HT-29 (cell line): ENCODE measurements at places on chromosomes 1 and 21. TPM values are rescaled to one million over a fixed set of nuclear protein-coding genes. Genes with fewer than 3 reads are reported as not detected.

Gene KRTAP7-1
- not detected in 2 replicates for total RNA-seq

Gene IL20
- total RNA-seq = not detected in 2 replicates

- peak; percentile 22 for DNase-seq
These were observed 40.2 kb upstream of the PBX1 start for GRCh38 chr1:164518692-164519332.

DNA sequence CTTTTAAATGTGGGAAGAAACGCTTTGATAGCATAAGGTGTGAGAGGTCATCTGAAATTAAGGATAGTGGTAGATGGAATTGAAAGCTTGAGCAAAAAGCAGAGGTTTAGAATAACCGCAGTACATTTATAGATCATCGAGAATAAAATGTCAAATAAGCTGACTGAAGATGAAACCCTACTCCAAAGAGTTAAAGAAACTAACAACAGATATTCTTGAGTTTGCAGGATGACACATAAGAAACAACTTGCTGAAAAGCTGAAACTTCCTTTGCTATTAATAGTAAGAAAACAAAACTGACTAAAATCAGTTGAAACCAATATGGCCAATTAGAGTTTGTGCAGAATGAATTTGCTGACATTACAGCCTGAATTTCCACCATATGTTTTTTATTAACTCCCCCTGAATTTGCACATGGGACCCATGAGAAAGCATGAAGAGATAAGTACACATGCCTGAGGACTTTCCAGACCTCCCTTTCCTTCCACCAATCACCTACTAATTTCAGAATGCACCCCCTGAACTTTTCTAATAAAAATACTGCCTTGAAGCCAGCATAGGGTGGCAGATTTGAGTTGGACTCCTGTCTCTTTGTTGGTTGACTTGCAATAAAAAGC lies 1.7 kb upstream of the C1orf185 start:
- no peak for DNase-seq

GRCh38 chr1:230195199-230195598 lies 128.2 kb downstream of the GALNT2 start:
- no peak for DNase-seq

GRCh38 chr1:203586496-203587081 lies 40.0 kb upstream of the ATP2B4 start:
- DNase-seq = no peak

DNA sequence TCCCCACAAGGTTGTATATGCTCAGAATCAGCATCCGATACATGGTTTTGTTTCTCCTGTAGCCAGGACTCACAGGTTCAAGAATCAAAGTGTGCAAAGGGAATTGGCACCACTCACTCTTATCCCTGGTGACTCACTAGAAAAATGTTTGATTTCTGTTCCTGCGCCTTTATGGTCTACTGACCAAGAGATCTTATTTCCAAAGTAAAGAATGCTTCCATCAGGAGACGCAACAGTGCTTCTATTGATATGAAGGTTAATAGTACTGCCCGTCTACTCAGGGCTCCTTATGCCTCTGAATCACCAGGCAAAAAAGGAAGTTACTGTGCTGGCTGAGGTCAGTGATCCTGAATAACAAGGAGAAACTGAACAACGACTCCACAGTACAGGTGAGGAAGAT lies 1392.0 kb upstream of the PRMT6 start:
- DNase-seq = no peak

GRCh38 chr1:153956997-153957715 lies 1.3 kb downstream of the CRTC2 start:
- no peak for DNase-seq

GRCh38 chr1:198598796-198599321 lies 40.0 kb upstream of the PTPRC start:
- no peak for DNase-seq

Gene PTPN22
- 0.05 TPM in 1 of 2 replicates, not detected in the other for total RNA-seq

GRCh38 chr1:114729782-114730181 lies 13.2 kb upstream of the NRAS start:
- no peak for DNase-seq

- no peak for DNase-seq
These were observed 28.8 kb downstream of the SHISA4 start for GRCh38 chr1:201917362-201918033.

DNA sequence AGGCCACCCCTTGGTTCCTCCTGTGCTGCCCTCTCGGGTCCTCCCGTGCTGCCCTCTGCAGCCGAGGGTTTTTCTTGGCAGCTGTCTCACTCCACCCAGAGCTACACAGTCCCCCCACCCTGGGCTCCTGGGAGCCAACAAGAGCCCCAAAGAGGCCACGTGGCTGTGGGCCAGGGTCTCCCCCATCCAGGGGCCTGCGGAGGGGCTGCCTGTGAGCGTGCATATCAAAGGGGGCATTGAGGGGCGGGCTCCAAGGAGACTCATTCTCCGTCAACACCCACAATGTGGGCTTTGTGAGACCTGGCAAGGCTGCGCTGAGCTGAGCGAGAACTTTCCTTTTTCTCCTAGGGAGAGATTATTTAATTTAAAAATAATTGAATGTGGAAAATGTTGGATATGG lies 108.7 kb upstream of the ARHGEF16 start:
- no peak for DNase-seq

DNA sequence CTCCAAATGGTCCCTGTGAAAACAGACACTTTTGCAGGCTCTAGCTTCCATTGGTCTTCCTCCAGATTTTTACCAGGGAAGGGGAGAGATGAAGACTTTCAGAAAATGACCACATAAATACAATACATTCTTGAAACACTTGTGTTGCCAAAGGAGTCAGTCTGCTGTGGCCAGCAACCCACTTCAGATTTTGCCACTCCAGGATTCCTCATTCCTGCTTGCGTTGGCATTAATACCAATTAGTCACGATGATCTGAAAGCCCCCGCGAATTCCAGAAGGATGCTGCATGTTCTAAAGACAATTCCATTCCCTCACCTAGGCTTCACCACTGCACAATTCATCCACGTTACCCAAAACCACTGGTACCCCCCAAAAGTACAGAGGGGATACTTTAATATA lies 7.9 kb upstream of the BACE2 start:
- DNase-seq = no peak

Gene SH2D5
- 0.55 and 3.6 TPM in 2 replicates for total RNA-seq

- DNase-seq = no peak
These were observed 81.8 kb downstream of the WDR64 start for GRCh38 chr1:241733899-241734298.

Gene ADAMTS5
- total RNA-seq = not detected in 2 replicates

Gene NCF2
- total RNA-seq = 0.34 and 1.6 TPM in 2 replicates

- DNase-seq = no peak
These were observed 27.8 kb upstream of the NFASC start for GRCh38 chr1:204842892-204843291.

DNA sequence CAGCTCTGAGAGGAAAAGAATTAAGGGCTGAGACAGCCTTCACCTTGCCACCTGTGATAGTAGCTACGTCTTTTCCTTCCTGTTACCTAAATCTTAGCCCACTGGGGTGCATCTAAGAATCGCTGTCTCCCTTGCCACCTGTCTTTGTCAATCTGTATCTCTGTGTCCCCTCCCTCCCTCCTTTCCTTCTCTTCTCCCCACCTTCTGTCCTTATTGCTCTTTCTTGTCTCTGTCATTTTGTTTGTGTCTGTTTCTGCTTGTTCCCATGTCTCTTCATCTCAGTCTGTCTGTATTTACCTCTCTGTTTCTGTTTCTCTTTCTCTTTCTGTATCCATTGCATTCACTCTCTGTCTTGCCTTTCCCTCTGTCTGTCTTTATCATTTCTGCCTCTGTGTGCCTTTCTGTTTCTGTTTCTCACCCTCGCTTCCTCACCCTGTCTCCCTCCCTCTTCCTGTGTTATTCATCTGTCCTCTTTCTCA lies 30.2 kb downstream of the SLC22A15 start:
- no peak for DNase-seq

DNA sequence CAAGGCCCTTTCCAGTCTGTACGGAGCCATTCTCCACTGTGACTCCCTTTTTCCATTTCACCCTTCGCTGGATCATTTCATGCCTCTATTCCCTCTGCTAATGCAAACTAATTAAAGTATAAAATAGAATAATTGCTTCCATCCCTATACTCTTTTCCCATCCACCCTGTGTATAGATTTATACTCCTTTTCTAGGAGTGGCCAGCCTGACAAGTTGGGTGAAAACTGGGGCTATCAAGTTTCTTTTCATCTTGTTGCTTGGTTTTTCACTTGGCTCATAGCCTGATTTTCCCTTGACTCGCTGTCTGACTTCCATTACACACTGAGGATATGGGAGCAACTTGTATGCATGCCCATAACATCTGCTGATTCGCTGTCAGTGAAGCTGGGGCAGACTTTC lies 107.0 kb downstream of the PLXNA2 start:
- DNase-seq = no peak

Gene FAM78B
- not detected in 2 replicates for total RNA-seq

Gene C1QA
- not detected in 2 replicates for total RNA-seq

GRCh38 chr1:46689356-46689755 lies 17.7 kb downstream of the TEX38 start:
- DNase-seq = no peak

Gene KCNJ9
- not detected in 2 replicates for total RNA-seq

DNA sequence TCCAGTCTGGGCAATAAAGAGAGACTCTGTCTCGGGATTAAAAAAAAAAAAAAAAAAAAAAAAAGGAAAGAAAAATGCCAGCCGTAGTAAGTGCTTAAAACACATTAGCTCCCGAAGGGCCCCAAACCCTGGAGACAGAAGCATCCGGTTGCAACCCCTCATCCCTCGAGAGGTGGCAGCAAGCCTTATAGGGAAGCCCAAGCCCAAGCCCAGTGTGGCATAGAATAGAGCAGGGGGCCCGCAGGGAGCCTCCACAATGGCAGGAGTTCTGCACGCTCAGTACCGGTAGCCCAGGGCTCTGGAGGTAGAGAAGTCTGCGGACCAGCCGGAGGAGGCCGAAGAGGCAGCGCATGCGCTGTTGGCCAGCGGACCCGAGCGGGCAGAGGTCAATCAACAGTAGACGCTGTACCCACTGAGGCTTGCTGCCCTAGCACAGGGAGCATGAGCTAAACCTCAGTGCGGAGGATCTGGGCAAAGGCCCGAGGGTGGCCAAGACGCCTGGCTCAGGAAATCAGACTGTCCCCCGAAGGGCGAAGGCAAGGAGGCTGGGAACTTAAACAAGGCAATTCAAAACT lies 34.1 kb upstream of the C1orf198 start:
- no peak for DNase-seq

DNA sequence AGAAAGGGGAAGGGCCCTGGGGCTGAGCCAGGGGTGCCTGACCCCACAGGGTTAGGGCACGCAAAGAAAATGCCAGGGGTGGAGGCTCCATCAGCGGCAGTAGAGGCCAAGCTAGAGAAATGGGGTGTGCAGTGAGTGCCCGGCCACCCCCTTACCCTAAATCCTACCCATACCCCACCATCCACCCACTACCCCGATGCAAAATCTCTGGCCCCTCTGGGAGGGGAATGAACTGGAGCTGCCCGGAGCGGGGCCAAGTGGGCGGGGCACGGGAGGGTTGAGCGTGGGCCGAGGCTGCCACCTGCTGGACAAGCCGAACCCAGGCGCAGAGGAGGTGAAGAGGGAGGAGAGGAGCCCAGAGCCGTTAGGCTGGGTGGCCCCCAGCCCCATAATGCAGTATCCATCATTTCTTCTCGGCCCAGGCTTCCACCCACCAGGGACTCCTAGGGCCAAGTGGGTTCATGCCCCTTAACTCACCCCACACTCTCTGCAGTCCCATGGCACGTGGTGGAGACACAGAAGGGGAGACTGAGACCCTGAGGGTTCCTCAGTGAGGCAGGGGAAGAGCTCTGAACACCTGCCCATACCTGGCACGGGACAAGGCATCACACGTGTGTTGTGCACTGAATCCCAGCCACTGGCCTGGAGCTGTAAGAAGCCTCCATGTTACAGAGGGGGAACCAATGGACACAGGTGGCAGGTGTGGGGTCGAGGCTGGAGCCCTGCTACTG lies 1.4 kb upstream of the C1QC start:
- peak; percentile 58 for DNase-seq

DNA sequence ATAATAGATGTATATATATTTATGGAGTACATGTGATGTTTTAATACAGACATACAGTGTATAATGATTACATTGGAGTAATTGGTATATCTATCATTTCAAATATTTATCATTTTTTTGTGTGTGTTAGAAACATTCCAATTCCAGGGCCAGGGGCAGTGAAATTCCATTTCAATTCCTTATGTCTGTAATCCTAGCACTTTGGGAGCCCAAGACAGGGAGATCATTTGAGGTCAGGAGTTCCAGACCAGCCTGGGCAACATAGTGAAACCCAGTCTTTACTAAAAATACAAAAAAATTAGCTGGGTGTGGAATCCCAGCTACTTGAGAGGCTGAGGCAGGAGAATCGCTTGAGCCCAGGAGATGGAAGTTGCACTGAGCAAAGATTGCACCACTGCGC lies 30.4 kb upstream of the PDC start:
- no peak for DNase-seq

DNA sequence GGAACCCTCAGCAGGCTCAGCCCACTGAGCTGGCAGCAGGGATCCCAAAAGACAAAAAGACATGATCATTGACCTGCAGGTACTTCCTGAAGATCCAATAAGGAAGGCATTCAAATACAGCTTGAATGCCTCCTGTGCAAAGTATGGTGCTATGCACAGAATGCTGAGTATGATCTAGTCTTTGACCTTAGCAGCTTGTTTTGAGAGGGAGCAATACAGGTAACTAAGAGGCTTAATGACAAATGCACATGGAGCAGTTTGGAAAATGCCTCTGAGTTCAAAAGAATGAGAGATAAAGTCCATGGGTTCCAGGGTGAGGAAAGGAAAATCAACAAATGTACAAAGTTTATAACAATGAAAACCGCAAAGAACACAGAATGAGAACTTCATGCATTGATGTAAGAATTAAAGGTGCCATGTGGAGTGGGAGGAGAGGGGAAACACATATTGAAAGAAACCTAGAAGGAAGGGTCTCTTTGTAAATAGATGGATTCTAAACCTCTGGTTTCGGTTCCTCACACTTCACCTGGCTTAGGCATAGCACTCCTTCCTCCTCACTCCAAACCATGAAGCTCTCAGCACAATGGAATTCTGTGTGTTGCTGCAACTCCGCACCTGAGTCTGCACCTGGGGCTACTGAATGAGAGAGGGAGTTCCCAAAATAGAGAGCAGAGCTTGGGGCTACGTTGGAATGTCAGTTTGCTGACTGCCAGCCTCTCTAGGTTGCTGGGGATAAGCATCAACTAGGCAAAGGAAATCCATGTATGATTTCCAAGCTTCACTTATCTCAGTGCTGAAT lies 77.6 kb downstream of the PLXNA2 start:
- no peak for DNase-seq

GRCh38 chr1:47948126-47948525 lies 49.1 kb downstream of the TRABD2B start:
- DNase-seq = peak; percentile 77

DNA sequence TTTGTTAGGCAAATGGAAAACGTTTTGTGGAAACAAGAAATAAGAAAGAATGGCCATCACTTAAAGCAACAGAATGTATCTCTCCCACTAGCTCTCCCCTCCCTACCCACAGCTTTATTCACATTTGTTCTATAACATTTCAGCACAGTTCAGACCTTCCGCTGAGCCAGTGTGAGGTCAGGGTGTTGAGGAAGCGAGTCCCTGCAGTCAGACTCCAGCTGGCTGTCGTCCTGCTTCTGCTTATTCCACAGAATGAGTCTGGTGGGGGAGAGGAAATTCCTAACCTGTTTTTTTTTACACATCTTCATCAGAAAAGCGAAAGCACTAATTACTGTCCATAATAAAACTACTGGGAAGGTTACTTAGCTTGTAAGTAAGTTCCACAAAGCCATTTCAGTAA lies 39.0 kb downstream of the MRPL39 start:
- no peak for DNase-seq

GRCh38 chr1:159838715-159839114 lies 12.0 kb downstream of the SLAMF8 start:
- DNase-seq = no peak
